Motor neuron (in vitro differentiated cells): ENCODE measurements at places on chromosomes 5 and 9.

- no peak for ATAC-seq
These were observed 89.6 kb upstream of the SGCD start for GRCh38 chr5:156237361-156237760.

GRCh38 chr5:132947671-132948070 is 15.8 kb downstream of the AFF4 start:
- no peak for ATAC-seq

- peak; percentile 82 for ATAC-seq
These were observed 35.9 kb upstream of the ARSB start for GRCh38 chr5:79020861-79021561.

DNA sequence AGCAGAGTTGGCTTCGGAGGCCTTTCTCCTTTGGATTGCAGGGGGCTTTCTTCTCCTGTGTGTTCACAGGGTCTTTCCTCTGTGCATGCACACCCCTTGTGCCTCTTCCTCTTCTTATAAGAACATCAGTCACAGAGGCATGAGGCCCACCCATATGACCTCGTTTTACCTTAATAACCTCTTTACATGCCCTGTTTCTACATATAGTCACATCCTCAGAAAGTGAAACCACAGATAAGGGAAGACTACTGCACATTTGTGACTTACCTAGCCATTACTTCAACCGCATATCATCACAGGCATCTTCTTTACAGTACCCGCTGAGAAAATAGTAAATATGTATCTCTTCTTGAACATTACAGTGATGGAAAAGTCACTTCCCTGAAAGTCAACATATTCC is 204.9 kb upstream of the TARS1 start:
- no peak for ATAC-seq

DNA sequence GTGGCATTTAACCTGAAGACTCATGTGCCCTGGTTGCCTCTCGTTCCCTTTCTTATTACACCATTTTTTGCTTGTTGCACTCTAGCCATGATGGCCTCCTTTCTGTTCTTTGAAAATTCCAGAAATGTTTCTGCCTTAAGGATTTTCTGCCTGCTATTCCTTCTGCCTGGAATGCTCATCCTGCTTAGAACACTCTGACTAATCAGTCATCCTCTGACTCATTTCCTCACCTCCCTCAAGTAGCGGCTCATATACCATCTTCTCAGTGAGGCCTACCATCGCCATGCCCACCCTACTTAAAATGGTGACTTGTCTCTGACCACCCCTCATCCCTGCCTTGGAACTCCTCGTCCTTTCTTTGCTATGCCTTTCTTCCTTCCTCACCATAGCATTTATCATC is 68.8 kb downstream of the KIF4B start:
- ATAC-seq = no peak

GRCh38 chr5:68757006-68757405 is 336.8 kb upstream of the SLC30A5 start:
- ATAC-seq = no peak

- ATAC-seq = no peak
These were observed 33.0 kb downstream of the FAM240B start for GRCh38 chr9:38686933-38687332.

DNA sequence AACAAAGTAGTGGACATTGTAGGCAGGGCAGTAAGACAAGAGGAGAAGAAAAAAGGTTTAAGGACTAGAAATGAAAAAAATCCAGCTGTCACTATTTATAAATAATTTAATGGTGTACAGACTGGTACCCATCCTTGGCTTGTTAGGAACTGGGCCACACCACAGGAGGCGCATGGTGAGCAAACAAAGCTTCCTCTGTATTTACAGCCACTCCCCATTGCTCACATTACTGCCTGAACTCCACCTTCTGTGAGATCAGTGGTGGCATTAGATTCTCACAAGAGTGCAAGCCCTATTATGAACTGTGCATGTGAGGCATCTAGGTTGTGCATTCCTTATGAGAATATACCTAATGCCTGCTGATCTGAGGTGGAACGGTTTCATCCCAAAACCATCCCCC is 62.6 kb upstream of the DMAC1 start:
- no peak for ATAC-seq

DNA sequence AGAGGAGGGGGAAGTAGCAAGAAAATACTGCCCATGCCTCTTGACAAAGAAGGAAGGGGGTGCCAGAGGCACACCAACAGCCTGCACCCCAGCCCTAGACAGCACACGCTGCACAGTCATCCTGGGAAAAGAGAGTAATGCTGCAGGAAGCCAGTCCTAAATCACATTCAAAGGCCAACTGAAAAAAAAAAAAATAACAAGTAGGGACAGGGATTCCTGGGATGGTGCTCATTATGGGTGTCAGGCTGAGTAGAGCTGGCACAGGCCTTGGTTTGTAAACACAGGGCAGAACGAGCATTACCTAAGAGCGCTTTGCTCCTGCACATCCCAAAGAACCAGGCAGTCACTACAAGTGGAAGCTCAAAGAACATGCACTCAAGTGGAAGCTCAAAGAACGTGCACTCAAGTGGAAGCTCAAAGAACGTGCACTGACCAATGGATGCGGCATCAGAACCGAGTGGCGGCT is 7.8 kb downstream of the RAPGEF1 start:
- peak; percentile 34 for ATAC-seq

DNA sequence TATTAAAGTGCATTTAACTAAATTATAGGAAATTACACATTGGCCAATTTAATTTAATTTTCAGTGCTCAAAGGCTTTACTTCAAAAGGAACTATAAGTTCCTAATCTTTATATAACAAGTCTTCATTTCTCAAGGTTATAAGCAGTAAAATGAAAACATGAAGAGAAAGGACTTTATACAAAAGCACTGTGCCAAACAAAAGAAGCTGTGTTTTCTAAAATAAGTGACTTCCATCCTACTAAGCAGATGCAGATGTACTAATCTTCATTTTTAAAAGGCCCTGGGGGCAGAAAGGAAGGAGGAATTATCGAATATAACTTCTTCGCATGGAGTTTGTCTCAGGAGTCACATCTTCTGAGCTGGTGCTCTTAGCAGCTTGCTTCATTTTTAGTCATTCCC is 81.4 kb downstream of the SHC3 start:
- ATAC-seq = no peak

DNA sequence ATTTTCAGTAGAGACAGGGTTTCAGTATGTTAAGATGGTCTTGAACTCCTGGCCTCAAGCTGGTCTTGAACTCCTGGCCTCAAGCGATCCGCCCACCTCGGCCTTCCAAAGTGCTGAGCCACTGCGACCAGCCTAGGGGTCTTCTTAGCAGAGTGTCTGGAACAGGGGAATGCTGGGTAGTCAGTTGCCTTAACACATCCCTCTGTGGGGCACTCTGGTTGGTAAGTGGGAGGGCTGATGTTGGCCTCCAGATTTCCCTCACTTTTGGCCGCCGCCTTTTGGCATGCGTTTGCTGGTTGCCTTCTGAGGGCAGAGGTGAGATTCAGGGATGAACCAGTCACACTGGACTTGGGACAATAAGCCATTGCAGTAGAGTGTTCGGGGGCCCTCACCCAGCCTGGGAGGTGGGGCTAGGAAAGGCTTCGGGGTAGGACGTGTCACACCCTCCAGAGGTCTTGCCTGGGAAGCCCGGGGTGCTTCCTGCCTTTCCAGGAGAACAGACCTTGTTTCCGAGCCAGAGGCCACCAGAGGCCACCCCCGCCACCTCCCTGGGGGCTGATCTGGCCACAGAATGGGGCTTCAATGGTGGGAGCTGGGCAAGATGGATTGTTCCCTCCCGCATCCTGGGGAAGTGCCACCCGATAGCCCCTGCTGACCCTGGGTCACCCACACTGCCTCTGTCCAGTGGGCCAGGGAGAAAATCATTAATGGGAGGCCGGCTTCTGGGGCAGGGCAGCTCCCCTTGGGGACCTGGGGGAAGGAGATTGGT is 13.3 kb downstream of the FGF18 start:
- no peak for ATAC-seq

DNA sequence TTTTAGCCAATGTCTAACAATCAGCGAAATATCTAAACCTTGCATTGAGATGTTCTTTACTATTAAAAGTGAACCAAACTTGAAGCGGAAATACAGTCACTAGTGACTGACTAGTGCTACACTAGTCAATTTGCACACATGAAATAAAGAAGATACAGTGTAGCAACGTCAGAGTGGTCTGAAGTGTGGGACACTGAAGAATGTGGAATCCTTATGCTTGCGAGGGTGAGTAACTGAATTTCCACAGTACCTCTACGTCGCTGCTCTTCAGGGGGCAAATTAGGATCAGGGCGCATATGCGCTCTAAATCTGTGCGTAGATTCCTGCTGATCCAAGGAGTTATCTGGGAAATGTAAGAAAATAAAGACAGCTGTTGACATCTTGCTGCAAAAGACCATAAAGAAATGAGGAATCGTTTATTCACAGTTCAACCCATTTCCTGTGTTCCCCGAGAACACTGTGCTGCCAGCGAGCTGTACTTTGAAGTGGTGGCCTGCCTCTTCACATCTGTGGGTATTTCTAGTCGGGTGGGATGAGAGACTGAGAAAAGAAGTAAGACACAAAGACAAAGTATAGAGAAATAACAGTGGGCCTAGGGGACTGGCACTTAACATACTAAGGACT is 39.8 kb upstream of the FLT4 start:
- ATAC-seq = no peak

DNA sequence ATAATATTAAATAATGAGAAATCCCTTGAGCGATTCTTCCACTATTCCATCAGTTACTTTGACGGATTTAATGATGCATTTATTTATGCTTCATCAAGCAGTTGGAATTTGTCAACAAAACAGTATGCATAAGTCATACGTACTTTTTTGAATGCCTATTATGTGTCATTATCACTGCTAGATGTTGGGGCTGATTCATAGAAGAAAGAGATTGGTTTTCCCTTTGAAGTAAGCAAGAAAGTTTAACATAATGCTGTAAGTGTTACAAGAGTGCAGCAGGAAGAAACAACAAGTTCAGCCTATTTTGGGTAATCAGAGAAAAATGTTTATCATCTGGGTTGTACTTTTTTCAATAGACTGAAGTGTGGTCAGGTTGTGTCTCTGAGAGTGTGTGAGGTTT is 121.2 kb upstream of the RANBP3L start:
- peak; percentile 79 for ATAC-seq

DNA sequence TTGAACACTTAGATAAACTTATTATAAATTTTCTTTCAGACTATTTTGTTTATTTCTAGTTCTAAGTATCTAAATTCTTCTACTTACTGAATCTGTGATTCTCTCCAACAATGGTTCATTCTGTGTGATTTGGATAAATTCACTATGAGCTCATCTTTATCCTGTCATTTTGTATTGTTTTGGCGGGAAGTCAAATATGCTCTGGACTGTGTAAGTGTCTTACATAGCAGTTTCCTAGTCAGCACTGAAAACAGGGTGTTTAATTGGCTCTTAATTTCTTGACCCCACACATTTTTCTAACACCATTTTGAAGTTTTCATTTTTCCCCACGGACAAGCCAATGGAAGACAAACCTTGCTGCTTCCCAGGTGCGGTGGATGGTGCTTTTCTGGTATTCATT is 207.0 kb upstream of the ACO1 start:
- no peak for ATAC-seq

GRCh38 chr5:102664616-102665335 is 90.3 kb upstream of the PAM start:
- ATAC-seq = no peak

GRCh38 chr5:64944868-64945267 is 176.1 kb downstream of the CWC27 start:
- ATAC-seq = no peak

DNA sequence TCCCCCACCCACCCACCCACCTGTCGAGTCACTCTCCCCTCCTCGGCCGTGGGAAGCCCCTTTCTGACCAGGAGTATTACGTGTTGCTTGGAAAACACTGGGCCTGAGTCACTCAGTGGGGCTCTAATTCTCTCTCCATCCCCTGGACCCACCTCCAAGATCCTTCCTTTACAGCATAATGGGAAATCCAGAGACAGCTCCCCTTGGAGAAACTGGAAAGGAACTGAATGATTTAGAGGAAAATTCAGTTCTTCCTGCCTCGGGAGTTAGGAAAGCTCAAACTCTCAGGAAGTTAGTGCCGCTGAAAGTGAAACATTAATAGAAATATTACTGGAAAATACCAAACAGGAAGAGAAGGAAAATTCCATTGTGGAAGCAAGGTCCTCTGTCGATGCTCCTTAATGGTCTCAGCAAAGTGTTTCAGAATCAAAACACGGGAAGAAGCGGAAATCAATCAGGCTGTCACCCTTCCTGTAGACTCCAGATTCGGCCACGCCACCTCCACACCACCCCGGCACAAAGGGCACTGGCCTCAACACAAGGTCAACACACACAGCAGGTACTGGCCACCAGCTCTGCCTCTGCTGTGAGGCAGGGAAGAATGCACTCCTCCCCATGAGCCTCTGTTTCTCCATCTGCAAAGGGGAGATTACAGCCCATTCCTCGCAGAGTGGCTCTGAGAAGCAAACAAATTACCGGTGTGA is 9.6 kb downstream of the SHB start:
- no peak for ATAC-seq

- ATAC-seq = no peak
These were observed 105.3 kb downstream of the SLIT3 start for GRCh38 chr5:169195601-169196000.

DNA sequence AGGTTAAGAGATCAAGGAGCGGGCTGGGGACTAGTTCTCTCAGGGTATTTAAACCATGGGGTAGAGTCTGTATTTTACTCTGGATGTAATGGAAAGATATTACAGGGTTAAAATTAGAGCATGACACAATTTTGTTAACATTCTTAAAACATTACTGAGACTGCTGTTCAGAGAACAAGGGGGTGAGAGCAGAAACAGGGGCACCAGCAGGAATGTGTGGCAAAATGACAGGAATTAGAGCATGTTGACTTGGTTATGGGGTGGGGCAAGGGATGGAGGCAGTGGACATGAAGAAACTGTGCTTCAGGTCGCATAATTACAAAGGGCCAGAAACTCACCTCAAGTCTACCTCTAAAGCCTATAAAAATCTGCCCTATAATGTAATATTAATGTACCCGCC is 75.0 kb downstream of the TMEM232 start:
- ATAC-seq = no peak

GRCh38 chr5:72691751-72692150 is 124.7 kb upstream of the TNPO1 start:
- ATAC-seq = peak; percentile 45

DNA sequence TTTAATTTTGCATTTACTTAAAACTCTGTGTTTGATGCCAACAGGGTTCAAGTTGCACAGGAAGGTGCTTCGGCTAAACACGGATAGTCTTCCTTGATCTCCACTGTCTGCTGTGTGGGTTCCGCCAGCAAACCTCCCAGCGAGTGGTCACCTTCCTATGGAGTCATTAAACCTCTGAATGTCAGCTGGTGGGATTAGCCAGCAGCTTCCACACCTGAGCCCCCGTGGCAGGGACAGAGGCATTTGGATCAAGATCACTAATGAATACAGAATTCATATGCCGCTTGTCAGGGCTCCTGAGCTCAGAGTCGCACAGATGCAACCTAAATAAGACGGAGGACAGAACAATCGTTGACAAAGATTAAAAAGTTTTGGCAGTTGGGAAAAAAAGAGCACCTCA is 39.5 kb downstream of the PSMB7 start:
- ATAC-seq = no peak
